Endothelial cell of umbilical vein (primary cell): ENCODE measurements at places on chromosomes 4 and X. TPM values are rescaled to one million over a fixed set of nuclear protein-coding genes. Genes with fewer than 3 reads are reported as not detected.

Gene NAP1L5
- total RNA-seq: 6.1 and 7.6 TPM in 2 replicates

Gene CLNK
- total RNA-seq: not detected in 2 replicates

Gene MAOA
- 18.1 and 23.5 TPM in 2 replicates for total RNA-seq

Gene HPGD
- not detected in 2 replicates for total RNA-seq

Gene HSFX4
- total RNA-seq: not detected in 2 replicates

Gene CXCL11
- total RNA-seq: 0.55 and 1.1 TPM in 2 replicates

Gene ATOH1
- total RNA-seq: not detected in 2 replicates

Gene MSX1
- total RNA-seq: 4.1 and 5.0 TPM in 2 replicates

Gene TET2
- 17.5 and 19.8 TPM in 2 replicates for total RNA-seq

Gene CSN1S1
- total RNA-seq: not detected in 2 replicates

DNA sequence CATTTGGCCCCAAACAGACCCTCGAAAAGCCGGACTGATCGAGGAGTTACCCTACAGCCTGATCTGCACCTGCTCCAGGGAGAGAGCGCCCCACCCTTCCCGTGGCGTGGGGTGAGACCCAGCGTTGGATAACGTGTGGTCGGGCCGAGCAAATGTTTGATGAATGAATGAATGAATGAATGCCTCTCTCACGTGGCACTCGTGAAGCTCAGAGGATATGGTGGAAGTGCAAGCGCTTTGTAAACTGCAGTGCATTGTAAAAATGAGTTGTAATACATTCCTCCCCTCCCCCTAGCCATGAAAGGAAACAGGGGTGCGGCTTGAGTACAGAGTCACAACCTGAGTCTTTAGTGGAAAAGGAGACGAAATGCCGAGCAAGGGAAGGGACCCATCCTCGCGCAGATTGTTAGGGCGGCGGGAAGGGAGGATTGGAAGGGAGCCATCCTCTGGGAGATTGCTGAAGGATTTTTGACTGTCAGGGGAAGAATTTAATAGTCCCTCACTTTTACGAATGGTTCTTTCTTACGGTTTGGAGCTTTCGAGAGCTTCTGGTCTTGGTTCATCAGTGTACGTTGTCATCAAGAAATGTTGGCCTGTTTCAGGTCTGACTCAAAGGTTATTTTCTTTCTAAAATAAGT lies 772 bp upstream of the FBXW7 start:
- H3K4me1 ChIP-seq: peaks cover 21% of the 10 kb centered on the region
- no peaks in the 10 kb centered on the region for H3K36me3 ChIP-seq
- DNase-seq: no peak

DNA sequence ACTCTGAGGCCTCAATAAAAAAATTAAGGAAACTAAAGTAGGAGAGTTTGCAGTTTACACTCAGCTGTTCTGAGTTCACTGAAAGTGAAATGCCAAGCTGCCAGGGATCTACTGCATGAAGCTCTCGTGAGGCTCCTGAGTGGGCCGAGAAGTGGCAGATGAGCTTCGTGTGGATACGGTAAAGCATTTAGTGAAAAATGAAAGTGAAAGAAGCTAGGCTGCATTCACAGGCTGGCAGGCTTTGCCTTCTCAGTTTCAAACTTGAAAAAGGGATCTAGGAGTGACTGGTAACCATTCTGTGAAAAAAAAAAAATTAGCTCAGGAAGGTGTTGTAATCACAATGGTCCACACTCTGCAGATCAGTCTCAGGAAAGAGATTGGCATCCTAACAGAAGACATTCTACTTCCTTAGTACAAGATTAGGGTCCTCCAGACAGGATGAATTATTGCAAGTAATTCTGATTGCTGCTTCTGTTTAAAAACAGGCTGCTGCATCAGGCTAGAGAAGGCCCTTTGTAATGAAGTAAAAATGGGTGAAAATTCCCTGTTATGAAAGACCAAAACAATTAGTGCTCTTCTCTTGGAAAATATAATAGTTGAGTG lies 679.9 kb downstream of the RPA4 start:
- H3K4me1 ChIP-seq: peaks cover 6% of the 10 kb centered on the region
- H3K27me3 ChIP-seq: no peaks in the 10 kb centered on the region
- DNase-seq: peak; percentile 75
- peak overlapping the region; percentile 40 for H3K27ac ChIP-seq

DNA sequence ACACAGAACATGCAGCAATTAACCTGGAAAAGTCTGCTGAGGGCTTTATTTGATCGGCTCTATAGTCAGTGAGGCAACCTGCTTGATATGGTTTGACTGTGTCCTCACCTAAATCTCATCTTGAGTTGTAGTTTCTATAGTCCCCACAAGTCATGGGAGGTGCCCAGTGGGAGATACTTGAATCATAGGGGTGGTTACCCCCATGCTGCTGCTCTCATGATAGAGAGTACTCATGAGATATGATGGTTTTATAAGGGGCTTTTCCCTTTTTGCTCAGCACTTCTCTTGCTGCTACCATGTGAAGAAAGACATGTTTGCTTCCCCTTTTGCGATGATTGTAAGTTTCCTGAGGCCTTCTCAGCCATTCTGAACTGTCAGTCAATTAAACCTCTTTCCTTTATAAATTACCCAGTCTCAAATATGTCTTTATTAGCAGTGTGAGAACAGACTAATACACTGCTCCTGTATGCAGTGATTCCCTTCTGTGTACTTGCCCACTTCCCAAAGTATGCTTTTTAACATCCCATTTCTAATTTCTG lies 78.2 kb downstream of the NPFFR2 start:
- no peak overlapping the region for H3K4me3 ChIP-seq
- H3K36me3 ChIP-seq: no peaks in the 10 kb centered on the region
- no peaks in the 10 kb centered on the region for H3K4me1 ChIP-seq
- no peak overlapping the region for H3K27ac ChIP-seq
- H3K27me3 ChIP-seq: no peaks in the 10 kb centered on the region
- DNase-seq: no peak

- H3K27me3 ChIP-seq: no peaks in the 10 kb centered on the region
- no peaks in the 10 kb centered on the region for H3K36me3 ChIP-seq
- no peaks in the 10 kb centered on the region for H3K4me1 ChIP-seq
These were observed 31.0 kb downstream of the ARFIP1 start for GRCh38 chr4:152810715-152811287.

- no peak for DNase-seq
- H3K27me3 ChIP-seq: no peaks in the 10 kb centered on the region
- H3K27ac ChIP-seq: no peak overlapping the region
- no peak overlapping the region for H3K4me3 ChIP-seq
- H3K4me1 ChIP-seq: no peaks in the 10 kb centered on the region
- H3K36me3 ChIP-seq: no peaks in the 10 kb centered on the region
These were observed 312.6 kb downstream of the EVC2 start for GRCh38 chr4:5395781-5396180.

GRCh38 chr4:60962286-60962685 lies 237.8 kb upstream of the ADGRL3 start:
- no peak for DNase-seq
- H3K27ac ChIP-seq: no peak overlapping the region
- H3K36me3 ChIP-seq: no peaks in the 10 kb centered on the region
- no peak overlapping the region for H3K4me3 ChIP-seq

DNA sequence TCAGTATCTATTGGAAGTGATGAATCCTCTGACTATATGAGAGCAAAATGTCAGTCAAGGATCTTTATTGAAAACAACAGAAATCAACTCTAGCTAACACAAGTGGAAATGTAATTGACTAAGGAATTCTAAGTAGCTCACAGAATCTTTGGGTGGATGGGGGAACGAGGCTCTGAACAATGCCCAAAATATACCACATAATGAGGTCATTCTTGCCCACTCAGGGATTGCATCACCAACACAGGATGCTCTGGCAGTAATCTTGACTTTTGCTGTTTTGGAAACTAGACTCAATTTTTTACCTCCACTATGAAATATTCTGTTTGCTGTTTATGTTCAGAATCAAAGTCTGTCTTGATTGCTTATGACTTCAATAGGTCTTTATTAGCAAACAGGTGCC lies 127.4 kb upstream of the UNC5C start:
- H3K4me3 ChIP-seq: no peak overlapping the region
- DNase-seq: no peak
- H3K27me3 ChIP-seq: no peaks in the 10 kb centered on the region
- no peaks in the 10 kb centered on the region for H3K36me3 ChIP-seq
- no peak overlapping the region for H3K27ac ChIP-seq

GRCh38 chrX:40224658-40225057 lies 126.9 kb upstream of the BCOR start:
- DNase-seq: no peak
- no peaks in the 10 kb centered on the region for H3K4me1 ChIP-seq
- H3K27me3 ChIP-seq: no peaks in the 10 kb centered on the region
- H3K27ac ChIP-seq: no peak overlapping the region
- H3K4me3 ChIP-seq: no peak overlapping the region

- H3K27me3 ChIP-seq: no peaks in the 10 kb centered on the region
- no peaks in the 10 kb centered on the region for H3K4me1 ChIP-seq
- no peak for DNase-seq
These were observed 44.9 kb upstream of the BEND4 start for GRCh38 chr4:42197341-42197740.

DNA sequence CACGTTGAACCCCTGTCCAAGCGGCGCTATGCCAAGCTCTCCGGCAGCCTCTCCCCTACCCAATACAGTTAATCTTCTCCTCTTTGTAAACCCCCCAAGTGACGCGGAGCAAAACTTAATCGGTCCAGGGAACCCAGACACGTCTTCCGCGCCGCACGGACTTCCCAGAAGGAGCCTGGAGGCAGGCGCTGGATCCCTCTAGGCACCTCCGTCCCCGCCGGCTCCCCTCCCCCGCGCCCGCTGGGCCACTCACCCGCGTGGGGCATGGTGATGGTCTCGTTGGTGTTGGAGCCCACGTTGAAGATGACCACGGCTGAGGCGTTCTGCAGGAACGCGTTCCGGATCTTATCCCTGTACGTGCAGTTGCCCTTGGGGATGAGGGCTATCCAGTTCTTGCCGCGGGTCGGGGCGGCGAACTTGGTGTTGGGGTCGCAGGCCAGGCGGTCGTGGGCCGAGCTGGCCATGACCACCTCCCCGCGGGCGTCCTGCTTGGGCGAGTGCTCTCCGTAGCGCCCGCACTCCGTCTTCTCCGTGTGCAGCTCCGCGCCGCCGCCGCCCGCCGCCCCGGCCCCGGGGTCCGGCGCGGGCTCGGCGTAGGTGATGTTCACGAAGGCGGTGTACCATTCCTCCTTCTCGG lies 1.1 kb downstream of the RNF150 start:
- peak; percentile 30 for DNase-seq
- H3K36me3 ChIP-seq: no peaks in the 10 kb centered on the region
- peaks cover 3% of the 10 kb centered on the region for H3K4me1 ChIP-seq
- H3K27ac ChIP-seq: no peak overlapping the region
- peak overlapping the region; percentile 31 for H3K4me3 ChIP-seq
- peaks cover 30% of the 10 kb centered on the region for H3K27me3 ChIP-seq

- no peak for DNase-seq
- H3K27ac ChIP-seq: no peak overlapping the region
- no peaks in the 10 kb centered on the region for H3K36me3 ChIP-seq
These were observed 88.0 kb downstream of the IQCM start for GRCh38 chr4:149727663-149728062.

DNA sequence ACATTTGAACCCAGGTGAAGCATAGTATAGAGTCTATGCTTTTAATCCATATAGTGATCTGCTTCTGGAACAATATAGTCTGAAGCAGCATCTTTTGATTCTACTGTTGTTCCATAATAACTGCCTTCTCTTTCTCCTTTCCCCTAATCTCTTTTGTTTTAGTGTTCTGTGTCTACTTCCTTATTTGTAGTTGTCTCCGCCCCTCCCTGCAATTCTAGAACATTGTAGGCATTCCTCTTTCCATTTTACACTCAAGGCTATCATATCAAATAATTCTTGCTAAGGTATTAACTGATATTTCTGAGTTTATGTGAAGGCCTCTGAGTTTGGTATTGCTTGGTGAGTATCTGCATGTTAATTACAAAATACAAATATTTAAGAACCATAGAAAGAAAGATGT lies 11.6 kb downstream of the BLTP1 start:
- H3K36me3 ChIP-seq: peaks cover 2% of the 10 kb centered on the region
- no peak overlapping the region for H3K27ac ChIP-seq
- no peak for DNase-seq
- no peaks in the 10 kb centered on the region for H3K4me1 ChIP-seq
- no peak overlapping the region for H3K4me3 ChIP-seq
- no peaks in the 10 kb centered on the region for H3K27me3 ChIP-seq

DNA sequence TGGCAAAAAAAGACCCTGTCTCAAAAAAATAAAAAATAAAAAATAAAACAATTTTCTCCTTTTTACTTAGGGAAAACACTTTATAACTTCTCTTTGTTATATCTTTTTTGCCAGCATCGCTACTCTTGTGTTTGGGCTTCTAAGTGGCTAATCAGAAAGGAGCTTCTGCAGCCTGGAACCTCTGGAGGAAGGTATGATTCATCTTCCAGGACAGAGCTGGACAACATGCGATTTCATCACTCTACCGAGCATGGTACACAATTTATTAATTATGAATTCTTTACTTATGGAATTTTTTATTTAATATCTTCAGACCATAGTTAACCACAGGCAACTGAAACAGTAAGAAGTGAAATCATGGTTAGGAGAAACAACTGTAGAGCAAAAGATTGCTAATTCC lies 1254.3 kb upstream of the AGA start:
- H3K36me3 ChIP-seq: no peaks in the 10 kb centered on the region
- no peak overlapping the region for H3K4me3 ChIP-seq

DNA sequence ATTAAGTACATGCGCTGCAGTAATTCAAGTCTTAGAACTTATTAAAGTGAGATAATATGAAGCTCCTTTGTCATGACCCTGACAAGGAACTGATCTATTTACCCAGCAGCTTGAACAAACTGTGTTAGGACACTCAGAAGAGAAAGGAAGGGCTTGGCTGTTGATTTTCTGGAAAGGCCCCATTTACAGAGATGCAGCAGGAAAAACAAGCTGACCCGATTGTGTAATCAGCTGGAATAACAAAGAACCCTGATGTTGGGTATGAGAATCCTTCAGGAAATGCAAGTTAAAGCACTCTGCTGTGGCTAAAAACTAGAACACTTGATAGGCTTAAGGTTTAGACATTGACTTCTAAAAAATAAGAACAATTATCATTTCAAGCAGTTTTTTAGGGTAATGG lies 64.8 kb downstream of the TBC1D9 start:
- DNase-seq: peak; percentile 69
- H3K27ac ChIP-seq: no peak overlapping the region
- H3K4me1 ChIP-seq: peaks cover 17% of the 10 kb centered on the region
- no peaks in the 10 kb centered on the region for H3K36me3 ChIP-seq
- no peaks in the 10 kb centered on the region for H3K27me3 ChIP-seq

- peaks cover 7% of the 10 kb centered on the region for H3K36me3 ChIP-seq
- no peak overlapping the region for H3K4me3 ChIP-seq
- H3K27me3 ChIP-seq: no peaks in the 10 kb centered on the region
- no peak for DNase-seq
These were observed 6.9 kb downstream of the SH3TC1 start for GRCh38 chr4:8205749-8206611.

DNA sequence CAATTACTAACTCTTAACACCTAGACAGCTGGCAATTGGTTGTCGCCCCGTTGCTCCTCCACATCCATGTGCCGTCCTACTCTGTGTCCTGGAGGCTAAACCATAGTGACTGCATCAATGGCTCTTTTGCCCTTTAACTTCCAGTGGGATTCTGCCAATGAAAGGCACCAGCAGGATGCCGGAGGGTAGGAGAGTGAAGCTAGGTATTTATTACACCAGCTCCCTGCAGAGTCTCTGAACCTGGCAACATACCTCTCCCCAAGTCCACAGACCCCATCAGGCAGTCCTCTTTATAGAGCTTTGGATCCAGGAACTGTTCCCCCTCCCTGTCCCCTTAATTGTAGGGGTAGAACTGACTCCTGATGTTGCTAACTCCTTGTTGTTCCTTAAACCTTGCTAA lies 426.8 kb downstream of the HNRNPD start:
- no peak overlapping the region for H3K4me3 ChIP-seq
- no peaks in the 10 kb centered on the region for H3K27me3 ChIP-seq
- H3K36me3 ChIP-seq: no peaks in the 10 kb centered on the region
- H3K4me1 ChIP-seq: no peaks in the 10 kb centered on the region
- DNase-seq: no peak
